ENCODE measurements at places on chromosomes 2 and 18.

GRCh38 chr18:78831603-78832002 lies 148.0 kb upstream of the SALL3 start:
- DNase-seq: no peak

DNA sequence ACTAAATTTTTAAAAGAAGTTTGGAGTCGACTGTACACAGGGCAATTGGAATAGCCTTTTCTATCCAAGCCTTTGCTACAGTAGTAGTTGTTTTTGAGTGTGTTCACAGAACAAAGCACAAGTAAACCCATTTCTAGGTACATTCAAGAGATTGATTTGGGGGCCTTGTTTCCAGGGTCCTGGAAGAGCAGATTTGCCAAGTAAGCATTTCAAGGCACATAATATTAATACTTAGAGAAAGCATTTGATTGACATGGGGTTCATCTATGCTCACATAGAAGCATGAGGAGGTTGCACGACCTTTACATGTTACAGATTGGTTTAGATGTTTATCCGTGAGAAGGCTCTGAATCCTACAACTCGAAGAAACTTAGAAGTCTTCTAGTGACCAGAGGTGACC lies 324.1 kb downstream of the MYCN start:
- no peak for DNase-seq

DNA sequence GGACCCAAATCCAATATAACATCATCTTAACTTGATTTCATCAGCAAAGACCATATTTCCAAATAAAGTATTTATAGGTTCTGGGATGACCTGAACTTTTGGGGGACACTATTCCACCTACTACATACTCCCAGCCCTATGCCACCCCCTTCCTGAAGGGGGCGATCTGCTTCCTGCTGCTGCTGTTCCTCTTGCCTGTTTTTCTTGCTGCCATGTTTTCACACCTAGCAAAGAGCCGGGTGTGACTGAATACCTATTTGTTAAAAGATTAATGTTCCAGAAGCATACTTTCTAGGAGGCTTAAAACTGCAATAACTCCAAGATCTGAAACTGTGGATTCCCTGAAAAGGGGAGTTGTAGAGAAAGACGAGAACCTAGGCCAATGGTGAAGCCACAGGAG lies 89.7 kb downstream of the ICOS start:
- DNase-seq: no peak

DNA sequence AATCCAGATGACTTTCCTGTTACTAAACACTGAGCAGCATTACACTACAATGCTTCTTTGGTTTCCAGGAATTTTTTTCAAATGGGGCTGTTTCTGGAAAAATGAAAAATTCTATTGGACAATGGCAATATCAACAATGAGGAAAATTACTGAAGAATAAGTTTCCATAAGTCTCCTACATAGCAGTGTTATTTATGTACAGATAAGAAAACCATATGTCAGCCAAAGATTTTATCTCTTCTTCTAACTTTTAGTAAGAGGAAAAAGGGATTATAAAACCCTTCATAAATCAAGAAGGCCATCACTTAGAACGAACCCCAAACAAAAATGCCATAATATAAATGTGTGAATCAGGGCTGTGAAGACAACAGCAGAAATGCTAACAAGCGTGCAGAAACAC lies 31.6 kb upstream of the NOSTRIN start:
- no peak for DNase-seq

GRCh38 chr18:63730773-63731172 lies 28.0 kb downstream of the SERPINB11 start:
- no peak for DNase-seq

- no peak for DNase-seq
These were observed 369.7 kb upstream of the TRIB2 start for GRCh38 chr2:12347066-12347493.
